ENCODE measurements at places on chromosomes 3 and 15.

DNA sequence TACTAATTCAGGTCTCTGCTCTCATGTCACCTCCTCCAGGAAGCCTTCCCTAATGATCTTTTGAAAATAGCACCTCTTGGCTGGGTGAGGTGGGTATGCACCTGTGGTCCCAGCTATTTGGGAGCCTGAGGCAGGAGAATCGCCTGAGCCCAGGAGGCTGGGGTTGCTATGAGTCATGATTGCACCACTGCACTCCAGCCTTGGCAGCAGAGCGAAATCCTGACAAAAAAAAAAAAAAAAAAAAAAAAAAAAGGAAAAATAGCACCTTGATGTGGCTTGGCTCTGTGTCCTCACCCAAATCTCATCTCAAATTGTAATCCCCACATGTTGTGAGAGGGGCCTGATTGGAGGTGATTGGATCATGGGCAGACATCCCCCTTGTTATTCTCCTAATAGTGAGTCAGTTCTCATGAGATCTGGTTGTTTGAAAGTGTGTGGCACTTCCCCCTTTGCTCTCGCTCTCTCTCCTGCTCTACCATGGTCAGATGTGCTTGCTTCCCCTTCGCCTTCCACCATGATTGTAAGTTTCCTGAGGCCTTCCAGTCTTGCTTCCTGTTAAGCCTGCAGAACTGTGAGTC lies 11.2 kb upstream of the RNU6-1 start:
- peak; percentile 76 for DNase-seq

- no peak for DNase-seq
Observed at GRCh38 chr15:46344115-46344724, 709.4 kb downstream of the SQOR start.

DNA sequence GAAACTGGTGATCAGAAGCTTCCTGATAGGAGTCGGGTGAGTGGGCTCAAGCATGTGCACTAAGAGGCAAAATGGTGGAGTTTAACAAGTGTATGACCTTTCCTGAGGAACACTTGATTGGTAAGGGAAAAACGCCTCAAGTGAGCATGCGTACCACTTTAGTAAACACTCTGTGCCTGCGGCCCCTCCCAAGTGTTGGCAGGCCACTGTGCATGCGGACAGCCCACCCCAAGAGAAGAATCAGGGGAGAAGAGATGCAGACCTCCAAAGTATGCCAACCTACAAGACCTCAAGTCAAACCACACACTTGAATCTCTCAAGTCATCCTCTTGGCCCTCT lies 122.3 kb downstream of the CTNNB1 start:
- no peak for DNase-seq

DNA sequence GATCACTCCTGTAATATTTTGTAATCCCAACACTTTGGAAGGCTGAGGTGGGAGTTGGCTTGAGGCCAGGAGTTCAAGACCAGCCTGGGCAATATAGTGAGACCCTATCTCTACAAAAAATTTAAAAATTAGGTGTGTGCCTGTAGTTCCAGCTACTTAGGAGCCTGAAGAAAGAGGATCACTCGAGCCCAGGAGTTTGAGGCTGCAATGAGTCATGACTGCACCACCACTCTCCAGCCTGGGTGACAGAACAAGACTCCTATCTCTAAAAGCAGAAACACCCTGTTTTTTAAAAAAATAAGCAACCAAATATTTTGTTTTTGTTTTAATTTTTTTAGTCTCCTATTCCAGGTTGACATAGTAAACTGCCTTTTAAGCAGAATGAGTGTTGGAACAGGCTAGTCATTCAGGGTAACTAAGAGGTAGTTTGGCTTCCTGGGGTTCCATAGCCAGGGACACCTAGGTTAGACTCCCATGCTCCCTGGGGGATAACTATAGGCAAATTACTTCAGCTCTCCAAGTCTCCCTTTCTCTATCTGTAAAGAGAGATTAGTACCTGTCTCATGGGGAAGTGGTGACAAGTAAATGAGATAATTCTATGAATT lies 114.6 kb upstream of the C15orf61 start:
- DNase-seq, result no peak

GRCh38 chr3:98521897-98522543 lies 682 bp downstream of the CLDND1 start:
- DNase-seq, result peak; percentile 48

DNA sequence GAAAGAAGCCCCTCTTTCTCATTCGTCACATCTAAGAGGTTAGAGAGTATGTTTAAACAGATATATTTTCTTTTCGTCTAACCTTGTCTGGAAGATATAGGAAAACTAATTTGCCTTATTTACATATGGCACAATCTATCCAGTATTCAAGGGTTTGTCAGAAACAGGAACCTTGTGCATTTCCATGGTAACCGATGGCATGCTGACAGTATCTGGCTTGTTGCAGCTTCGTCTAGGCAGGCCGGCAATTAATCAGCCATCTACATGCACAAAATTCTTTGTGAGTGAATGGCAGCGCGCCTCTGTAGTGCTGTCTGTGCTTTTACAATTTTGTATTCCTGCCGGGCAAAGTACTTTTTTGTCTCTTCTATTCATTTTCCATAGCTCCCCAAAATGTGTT lies 294.0 kb upstream of the SOX2 start:
- DNase-seq, result no peak

DNA sequence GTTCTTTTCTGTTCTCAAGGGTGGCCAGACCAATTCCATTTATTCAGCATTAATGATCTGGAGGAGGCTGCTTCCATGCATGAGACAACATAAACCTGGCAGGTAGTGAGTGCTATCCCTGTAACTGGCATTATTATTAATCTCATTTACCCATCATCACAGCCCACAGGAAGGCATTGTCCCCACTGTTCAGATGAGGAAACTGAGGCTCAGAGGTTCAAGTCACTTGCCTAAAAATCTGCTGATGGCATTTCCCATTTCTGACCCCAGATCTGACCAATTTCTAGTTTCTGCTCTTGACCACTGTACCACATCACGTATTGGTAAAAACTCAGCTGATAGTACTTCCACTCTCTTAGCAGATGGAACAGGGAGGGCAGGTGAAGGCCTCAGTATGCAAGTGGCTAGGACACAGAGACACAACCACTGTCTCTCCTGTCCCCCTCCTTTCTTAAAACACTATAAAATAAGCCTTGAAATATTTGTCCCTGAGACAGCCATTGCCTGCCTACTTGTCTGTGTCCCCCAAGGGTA lies 36.1 kb downstream of the TRANK1 start:
- no peak for DNase-seq

DNA sequence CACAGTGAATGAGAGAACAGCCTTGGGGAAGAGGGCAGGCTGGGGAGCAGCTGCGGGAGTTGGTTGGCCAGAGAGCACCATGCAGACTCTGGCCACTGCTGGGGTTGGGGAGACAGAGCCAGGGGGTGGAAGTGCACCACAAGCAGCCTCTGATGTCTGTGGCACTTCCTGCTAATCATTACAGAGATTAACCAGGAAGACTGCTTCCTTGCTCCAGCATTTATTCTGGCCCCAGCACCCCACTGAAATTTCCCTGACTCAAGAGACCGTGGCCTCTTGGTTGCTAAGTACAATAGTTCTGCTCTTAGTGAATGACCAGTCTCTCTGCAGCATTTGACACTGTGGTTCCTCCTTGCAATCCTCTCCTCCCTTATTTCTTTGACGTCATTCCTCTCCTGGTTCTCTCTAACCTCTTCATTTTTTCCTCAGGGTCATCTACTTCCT lies 266.2 kb upstream of the ROPN1 start:
- DNase-seq, result peak; percentile 49

Measured in suppressor macrophage treated with lipopolysaccharide for 1 hour (primary cell).